ENCODE measurements at places on chromosomes 1 and 21.

DNA sequence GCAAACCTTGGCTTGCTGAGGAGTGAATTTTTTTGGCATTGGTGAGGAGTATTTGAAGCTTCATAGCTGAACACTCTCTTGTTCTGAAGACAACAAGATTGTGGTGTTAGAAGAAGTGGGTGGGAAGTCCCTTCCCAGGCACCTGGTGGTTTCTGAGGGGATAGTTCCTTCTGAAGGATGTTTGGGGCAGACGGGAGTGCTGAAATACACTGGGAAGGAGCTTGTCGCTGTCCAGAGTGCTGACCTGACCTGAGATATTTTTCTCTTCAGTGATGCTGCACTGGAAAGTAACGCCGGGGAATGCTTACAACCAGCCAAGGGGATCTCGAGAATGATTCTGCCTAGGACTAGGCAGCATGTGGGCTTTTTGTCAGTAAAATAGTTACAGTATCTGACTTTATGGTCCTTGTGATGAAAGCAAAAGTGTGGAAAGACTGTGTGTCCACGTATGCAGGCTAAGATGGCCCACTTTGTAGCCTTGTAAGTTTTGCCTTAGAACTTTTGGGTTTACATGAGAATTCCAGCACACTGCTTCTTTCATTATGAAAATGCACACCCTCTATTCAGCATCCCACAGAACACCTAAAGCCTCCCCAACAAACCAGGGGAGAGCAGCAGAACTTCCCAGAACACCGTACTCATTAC lies 33.1 kb upstream of the NFASC start:
- peak; percentile 6 for DNase-seq

GRCh38 chr1:116826818-116827606 lies 72.8 kb downstream of the CD2 start:
- no peak for DNase-seq

GRCh38 chr21:44907225-44907965 lies 13.3 kb downstream of the ITGB2 start:
- no peak for DNase-seq

GRCh38 chr1:163131981-163132380 lies 62.8 kb downstream of the RGS4 start:
- no peak for DNase-seq

DNA sequence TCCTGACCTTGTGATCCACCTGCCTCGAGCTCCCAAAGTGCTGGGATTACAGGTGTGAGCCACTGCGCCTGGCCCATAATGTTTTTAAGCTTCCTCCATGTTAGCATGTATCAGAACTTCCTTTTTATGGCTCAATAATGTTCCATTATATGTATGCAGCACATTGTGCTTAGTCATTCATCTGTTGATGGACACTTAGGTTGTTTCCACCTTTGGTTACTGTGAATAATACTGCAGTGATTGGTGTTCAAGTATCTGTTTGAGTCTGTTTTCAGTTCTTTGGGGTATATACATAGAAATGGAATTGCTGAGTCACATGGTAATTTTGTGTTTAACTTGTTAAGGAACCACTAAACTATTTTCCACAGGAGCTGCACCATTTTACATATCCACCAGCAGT lies 17.7 kb downstream of the CMPK1 start:
- peak; percentile 22 for DNase-seq

- no peak for DNase-seq
Measured at GRCh38 chr1:246725191-246725590, 982 bp downstream of the SCCPDH start.

GRCh38 chr1:192696082-192696481 lies 60.1 kb downstream of the RGS13 start:
- DNase-seq, result no peak

GRCh38 chr1:43527111-43527878 lies 3.4 kb upstream of the PTPRF start:
- no peak for DNase-seq

DNA sequence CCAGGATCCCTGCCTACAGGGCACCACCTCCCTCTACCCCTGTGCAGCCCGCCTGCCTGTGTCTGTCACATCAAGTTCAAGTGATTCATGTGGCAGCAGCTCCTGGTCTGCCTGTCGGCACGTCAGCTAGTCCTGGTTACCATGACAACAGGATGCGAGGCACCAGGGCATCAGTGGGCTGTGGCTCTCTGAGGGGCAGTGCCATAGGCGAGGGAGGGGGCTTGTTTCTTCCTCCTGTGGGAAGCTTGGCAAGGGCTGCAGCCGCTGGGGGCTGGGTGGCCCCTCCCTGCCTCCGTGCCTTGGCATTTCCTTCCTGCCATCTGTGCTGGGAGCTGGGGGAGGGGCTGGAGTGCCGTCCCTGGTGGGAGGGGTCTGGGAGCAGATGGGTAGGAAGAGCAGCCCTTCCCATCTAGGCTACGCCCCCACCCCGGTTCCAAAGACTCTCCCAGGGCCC lies 43.1 kb downstream of the FOXO6 start:
- DNase-seq, result no peak

DNA sequence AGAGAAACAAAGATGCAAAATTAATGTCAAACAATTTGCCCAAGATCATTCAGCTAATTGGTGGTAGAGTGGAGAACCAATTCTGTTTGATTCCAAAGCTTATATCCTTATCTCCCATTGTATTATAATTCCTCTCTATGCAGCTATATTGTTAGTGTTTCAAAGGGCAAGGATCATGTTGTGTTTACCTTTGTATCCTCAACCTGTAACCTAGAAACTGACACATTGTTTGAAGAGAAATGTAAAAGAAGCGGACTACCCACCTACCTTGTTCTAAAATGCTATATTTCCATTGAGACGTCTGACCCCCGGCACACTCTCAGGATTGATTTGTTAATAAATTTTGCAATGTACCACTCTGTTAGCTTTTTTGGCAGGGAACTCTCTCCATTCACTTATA lies 9.3 kb downstream of the RAVER2 start:
- no peak for DNase-seq

- DNase-seq, result no peak
Measured at GRCh38 chr1:37570528-37571334, 14.0 kb downstream of the DNALI1 start.

GRCh38 chr1:92754000-92754718 lies 30.7 kb downstream of the EVI5 start:
- peak; percentile 62 for DNase-seq

- no peak for DNase-seq
Measured at GRCh38 chr1:184563308-184563707, 176.5 kb downstream of the C1orf21 start.

DNA sequence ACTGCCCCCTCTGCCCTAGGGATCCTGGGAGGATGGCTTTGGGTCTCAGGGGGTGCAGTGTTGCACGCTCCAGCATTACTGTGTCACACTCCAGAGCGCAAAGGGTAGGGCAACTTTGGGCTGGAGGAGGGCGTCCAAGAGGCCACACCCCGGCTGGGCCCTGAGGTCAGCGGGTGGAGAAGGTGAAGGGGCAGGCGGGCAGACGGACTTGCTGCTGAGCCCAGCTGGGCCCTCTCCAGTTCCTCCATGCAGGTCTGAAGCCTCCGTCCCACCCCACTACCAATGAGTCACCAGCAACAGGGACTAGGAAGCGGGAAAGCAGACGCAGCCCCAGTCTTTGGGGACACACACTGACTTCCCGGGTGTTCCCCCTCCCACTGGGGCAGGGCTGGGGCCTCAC lies 116.0 kb downstream of the CASZ1 start:
- DNase-seq, result no peak

DNA sequence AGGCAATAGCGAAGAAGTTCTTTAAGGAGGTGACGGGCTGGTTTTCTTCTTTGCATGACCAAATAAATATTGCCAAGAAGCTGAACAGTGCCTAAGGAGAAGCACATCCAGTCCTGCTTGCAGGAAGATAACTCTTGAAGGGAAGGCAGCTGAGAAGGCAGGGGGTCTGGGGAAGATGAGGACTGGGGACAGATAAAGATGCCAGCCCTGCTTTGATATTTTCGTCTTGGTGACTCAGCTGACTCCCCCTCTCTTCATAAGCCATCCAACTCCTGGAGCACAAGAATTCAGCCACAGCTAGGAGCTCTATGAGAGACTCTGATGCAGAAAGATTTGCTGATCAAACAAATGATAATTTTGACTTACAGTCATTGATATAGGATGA lies 3.4 kb downstream of the CFAP45 start:
- DNase-seq, result no peak

- no peak for DNase-seq
Measured at GRCh38 chr1:27153927-27154358, 982 bp downstream of the SLC9A1 start.

GRCh38 chr21:39363607-39364555 lies 15.0 kb upstream of the HMGN1 start:
- DNase-seq, result no peak

DNA sequence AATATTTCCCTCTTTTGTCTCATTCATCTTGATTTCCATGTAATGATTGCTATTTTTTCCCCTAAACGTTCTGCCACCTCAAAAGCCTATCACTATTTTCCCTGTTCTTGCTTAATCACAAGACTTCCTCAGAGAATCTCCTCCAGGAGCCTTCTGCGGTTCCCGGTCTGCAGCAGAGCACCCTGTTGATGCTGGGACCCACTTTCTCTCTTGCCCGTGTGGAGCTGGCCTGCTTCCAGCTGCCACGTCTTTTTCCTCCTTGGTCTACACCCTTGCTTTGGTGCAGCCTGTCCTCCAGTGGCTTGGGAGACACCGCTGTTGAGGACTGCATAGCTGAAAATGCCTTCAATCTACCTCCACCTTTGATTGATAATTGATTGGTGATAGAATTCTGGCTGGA lies 70.0 kb upstream of the COA6 start:
- no peak for DNase-seq

GRCh38 chr1:246680190-246680589 lies 44.0 kb upstream of the SCCPDH start:
- no peak for DNase-seq

DNA sequence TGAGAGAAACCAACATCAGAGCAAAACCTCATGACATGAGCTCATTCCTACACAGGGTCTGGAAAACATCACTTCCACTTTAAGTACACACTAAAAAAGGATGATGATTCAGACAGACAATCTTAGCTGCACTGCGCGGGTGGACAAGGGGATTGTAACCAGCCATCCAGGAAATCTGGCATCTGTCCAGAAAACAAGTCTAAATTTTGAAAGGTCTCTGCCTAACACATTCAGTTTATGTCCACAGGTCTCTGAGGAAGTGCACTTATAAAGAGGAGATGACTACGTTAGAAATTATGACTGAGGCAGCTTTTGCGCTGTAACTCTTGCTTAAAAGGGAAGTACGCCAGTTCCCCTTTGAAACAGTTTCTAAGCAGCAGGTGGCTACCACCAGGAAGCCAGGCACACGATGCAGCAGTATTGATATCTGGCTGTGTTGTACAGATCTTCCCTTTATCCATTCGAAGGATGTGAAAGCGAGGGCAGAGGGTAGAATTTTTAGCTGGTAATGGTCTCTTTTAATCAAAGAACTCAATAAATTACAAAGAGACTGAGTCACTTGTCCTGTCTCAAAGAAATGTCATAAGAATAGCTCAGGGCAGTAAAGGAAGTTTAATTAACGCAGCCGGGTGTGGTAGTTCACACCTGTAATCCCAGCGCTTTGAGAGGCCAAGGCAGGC lies 128.0 kb downstream of the SETD4 start:
- peak; percentile 86 for DNase-seq

GRCh38 chr1:3028531-3029282 lies 7.4 kb downstream of the ACTRT2 start:
- no peak for DNase-seq

GRCh38 chr1:42737257-42737656 lies 2.8 kb downstream of the CLDN19 start:
- no peak for DNase-seq

- DNase-seq, result no peak
Measured at GRCh38 chr1:21020151-21020550, 156.5 kb downstream of the EIF4G3 start.

Data from non-pigmented ciliary epithelial cell (primary cell).